ENCODE measurements at places on chromosomes 11 and 22.

GRCh38 chr22:26923531-26923930 lies 266.1 kb downstream of the MIAT start:
- DNase-seq, result no peak

DNA sequence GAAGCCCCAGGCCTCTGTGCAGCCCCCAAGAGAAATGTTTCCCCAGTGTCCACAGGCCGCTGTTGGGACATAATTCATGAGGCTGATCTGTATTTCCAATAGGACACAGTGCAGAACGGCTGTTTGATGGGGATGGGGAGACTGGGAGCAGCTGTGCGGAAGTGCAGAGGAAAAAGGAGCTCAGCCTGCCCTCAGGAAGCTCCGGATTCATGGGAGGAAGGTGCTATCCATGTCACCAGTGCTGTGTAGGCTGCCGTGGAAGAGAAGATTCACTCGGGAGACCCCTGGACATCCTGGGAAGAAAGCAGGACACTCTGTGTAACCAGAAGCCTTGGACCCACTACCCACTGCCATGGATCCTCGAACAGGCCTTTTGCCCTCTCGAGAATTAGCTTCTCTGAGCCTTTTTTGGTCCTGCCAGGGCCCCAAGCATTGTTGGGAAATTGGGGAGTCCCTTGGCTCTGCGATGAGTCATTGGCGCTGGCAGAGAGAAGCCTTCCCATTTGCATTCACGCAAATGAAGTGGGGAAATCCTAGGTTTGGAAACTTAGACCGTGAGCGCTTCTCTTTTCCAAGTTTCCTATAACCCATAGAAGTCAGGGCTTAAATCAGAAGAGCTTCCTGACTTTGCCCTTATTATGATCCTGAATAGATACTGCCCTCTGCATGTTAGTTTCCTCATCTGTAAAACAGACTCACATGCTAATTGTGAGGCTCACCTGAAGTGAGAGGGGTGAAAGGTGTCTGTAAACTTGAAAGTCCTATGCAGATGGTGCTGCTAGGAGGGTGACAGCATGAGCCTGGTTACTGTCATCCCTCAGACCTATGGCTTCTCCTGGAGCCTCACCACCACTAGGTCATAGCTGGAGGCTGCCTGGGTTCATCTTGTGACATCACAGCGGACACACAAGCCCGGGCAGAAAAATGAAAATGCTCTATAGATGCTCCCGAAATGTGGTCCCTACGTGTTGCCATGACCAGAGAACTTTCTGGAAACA lies 229.2 kb upstream of the B3GAT1 start:
- DNase-seq, result no peak

GRCh38 chr11:127023991-127024390 lies 23.4 kb upstream of the KIRREL3 start:
- no peak for DNase-seq

- no peak for DNase-seq
These were observed 266.9 kb downstream of the KIRREL3 start for GRCh38 chr11:126733685-126734084.

DNA sequence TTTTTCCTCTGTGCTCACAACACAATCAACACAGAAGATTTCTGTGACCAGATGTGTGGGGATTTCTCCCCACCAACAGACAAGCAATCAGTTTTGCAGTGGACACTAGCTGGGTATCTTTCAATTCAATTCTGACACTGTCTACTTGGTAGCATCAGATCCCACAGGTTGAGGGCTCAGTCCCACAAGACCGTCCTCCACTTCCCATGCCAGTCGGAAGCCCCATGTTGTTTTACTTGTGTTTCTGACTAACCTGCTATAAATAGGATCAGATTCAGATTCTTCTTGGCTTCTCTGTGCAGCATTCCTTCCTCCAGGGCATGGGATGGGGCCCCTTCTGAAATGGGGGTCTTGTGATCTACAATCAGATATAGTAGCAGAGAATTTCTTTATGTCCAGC lies 19.6 kb downstream of the ACER3 start:
- DNase-seq, result no peak
